ENCODE measurements at places on chromosomes 6 and 20. TPM values are rescaled to one million over a fixed set of nuclear protein-coding genes. Genes with fewer than 3 reads are reported as not detected.

Gene BAG2
- total RNA-seq, result 9.4 TPM

Gene CST4
- not detected for total RNA-seq

Gene ETV7
- total RNA-seq, result 14.4 TPM

Gene BPIFB3
- total RNA-seq, result not detected

Gene MMP24
- 1.7 TPM for total RNA-seq

Gene PPP1R3D
- total RNA-seq, result 8.7 TPM

Gene HCRTR2
- total RNA-seq, result not detected

Gene LAMA2
- 3.8 TPM for total RNA-seq

Gene RIPOR3
- total RNA-seq, result 1.9 TPM

Gene TUBB1
- total RNA-seq, result 0.17 TPM

- peak; percentile 99 for DNase-seq
These were observed 131.8 kb downstream of the TIAM2 start for GRCh38 chr6:155126727-155127439.

- no peak for DNase-seq
These were observed 4.8 kb downstream of the PGK2 start for GRCh38 chr6:49782293-49782692.

DNA sequence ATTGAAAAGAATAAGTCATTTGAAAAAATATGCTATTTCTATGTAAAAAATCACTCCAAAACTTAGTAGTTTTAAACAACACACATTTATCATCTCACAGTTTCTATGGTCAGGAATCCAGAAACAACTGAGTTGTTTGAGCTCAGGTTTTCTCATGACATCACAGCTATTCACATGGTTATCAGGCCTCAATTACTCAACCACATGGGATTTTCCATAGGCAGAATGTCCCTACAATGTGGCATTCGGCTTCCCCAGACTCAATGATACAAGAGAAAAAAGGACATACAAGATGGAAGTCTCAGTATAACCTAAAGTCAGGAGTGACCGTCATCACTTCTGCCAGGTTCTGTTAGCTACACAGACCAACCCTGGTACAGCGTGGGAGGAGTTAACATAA lies 3.4 kb upstream of the SLC35D3 start:
- DNase-seq, result no peak

DNA sequence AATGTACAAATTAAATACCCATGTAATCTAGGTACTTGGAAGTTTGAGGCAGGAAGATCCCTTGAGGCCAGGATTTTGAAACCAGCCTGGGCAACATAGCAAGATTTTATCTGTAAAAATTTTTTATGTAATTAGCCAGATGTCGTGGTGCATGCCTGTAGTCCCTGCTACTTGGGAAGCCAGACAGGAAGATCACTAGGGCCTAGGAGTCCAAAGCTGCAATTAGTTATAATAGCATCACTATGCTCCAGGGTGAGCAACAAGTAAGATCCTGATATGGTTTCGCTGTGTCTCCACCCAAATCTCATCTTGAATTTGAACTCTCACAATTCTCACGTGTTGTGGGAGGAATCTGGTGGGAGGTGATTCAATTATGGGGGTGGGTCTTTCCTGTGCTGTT lies 535.8 kb downstream of the TENT5A start:
- no peak for DNase-seq

- DNase-seq, result peak; percentile 27
These were observed 65.2 kb downstream of the STX11 start for GRCh38 chr6:144215402-144215931.

DNA sequence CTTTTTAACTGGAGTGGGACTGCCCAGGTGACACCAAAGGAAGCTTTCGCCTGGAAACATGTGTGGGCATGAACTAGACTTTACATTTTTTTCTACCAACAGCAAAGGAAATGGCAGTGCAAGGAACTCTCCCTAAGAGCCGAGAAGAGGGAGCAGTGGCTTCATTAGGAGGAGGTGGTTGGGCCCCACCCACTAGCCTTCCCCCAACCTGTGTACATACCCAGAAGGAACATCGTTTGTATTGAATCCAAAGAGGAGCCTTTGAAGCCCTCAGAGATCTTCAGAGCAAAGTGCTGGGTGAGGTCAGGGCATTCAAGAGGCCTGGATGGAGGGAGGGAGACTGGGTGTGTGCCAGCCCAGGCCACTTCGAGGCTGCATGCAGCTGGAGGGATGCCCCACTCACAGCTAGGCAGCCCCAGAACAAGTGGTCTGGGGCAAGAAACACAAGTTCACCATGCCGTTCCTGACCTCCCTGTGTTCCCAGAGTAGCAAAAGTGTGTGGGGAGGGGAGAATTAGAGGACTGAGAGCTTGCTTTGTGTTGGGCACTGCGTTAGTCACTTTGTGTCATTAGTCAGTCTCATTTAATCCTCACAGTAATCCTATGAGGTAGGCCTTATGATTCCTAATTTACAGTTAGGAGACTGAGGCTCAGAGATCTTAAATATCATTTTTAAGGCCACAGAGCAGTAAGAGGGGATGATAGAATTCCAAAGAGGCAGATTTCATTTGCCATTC lies 191.6 kb upstream of the SUPT3H start:
- peak; percentile 49 for DNase-seq

GRCh38 chr20:58976061-58976730 lies 4.9 kb upstream of the NELFCD start:
- peak; percentile 48 for DNase-seq

DNA sequence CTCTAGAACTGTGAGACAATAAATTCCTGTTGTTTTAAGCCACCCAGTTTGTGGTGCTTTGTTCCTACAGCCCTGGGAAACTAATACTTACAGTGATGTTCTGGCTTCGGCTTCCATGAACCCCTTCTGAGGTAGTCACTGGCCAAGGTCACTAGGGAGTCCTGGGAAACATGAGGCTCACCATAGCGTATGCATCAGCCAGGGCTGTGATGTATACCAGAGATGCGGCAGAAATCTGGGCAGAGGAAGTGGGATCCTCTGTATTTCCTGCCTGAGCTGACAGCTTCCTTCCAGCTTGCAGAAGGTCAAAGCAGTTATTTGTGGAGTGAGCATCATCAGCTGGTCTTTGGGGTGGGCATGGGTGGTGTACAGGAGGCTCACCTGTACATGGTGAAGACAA lies 27.9 kb downstream of the KAT14 start:
- DNase-seq, result no peak

- no peak for DNase-seq
These were observed 106.3 kb upstream of the CD93 start for GRCh38 chr20:23192469-23192868.

GRCh38 chr6:33088258-33088930 lies 12.6 kb downstream of the HLA-DPB1 start:
- DNase-seq, result peak; percentile 30

DNA sequence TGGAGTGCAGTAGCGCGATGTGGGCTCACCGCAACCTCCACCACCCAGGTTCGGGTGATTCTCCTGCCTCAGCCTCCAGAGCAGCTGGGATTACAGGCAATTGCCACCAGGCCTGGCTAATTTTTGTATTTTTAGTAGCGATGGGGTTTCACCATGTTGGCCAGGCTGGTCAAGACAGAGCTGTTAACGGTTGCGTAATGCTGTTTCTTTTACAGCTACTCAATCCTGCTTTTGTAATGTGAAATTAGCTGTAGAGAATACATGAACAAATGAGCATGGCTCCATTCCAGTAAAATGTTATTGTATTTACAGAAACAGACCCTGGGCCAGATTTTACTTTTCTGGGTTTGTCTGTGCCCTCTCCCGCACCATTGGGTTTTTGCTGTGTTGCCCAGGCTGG lies 1.9 kb downstream of the PNLDC1 start:
- no peak for DNase-seq

- no peak for DNase-seq
These were observed 462.8 kb downstream of the CDC5L start for GRCh38 chr6:44850312-44850711.

DNA sequence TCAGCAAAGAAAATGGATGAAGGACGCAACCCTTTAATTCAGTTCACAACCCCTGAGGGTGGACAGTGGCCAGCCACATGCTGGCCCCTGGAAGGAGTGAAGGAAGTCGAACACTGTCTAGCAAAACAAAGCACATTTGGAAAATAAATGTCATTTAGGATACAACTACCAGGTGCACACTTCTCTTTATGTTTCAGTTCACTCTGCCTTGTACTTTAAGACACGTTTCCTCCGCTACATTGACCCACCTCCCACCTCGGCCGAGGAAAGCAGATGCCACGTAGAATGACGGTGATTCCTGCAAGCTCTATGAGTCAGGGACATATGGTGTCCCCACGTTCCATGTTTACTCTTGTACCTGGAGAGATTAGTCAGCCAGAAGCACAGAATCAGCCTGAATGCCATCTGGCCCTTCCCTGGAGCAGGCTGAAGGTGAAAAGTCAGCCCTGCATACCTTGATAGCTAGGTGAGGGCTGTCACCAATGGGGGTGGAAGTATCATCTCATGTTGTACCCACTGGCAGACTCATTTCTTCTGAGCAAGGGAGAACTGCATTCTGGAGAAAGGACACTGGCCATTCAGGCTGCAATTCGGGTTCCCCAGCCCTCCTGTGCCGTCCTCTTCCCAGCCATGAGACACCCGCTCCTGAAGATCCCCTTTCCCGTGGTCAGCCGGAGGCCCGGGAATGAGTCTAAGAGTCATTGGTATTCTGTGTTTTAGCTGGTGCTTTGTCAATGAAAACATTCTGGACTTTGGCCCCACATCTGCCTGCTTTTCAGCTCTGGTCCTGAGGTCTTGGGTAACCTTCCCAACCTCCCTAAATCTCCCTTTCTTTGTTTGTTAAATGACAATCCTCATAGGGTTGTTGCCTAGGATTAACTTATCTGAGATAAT lies 60.6 kb downstream of the FOXA2 start:
- DNase-seq, result no peak

DNA sequence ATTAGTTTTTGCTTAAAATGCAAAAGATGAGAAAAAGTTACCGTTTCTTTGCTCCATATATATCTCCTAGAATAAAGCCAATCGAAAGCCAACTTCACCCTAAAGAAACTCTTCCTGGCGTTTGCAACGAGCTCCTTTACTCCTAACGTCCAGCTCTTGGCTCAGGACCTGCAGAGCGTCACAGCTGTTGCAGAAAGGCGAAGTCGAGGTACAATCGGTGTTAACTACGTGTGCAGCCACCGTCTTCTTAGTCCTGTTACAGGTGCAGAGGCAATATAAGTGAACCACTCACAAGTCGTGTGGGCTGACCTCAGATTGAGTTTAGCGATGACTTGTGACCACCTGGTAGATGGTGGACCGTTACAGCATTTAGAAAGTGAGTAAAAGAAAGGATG lies 113.1 kb downstream of the TRIM27 start:
- no peak for DNase-seq

DNA sequence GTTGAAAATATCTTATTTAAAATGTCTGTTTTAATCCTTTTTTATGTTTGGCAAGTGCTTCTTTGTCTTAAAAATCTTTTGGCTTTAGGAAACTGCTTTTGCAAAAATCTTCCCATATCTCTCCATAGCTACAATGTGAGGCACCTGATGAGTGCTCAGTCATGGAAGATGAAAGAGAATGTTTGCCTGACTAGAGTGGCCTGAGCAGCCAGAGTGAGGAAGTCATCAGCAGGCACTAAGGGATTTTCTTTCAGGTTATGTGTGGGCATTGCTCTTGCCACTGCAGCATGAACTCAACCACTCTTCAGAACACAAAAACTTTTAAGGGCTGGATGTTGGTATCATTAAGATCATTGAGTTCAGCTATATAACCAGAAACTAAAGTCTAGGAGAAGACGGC lies 47.9 kb downstream of the AKIRIN2 start:
- no peak for DNase-seq

GRCh38 chr6:118996289-118996820 lies 61.4 kb upstream of the MCM9 start:
- no peak for DNase-seq

GRCh38 chr20:40782043-40782368 lies 93.0 kb upstream of the MAFB start:
- no peak for DNase-seq

GRCh38 chr6:13531956-13532355 lies 42.4 kb upstream of the SIRT5 start:
- DNase-seq, result no peak

DNA sequence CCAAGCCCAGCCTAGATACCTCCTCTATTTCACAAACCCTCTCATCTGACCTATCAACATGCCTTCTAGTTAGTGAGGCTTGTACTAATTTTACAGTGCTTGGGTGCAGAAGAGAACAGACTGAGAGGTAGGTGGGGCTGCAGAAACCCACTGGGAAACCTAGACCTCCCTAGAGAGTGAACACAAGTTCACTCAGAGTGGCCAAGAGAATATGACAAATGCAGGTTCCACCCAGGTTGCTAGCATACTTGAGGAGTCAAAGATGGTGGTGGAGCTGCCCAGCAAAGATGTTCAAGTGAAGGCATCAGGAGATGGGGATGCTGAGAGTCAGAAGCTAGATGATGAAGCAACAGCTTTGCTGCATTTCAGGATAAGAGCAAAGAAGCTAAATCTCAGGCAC lies 337.0 kb downstream of the PTPRT start:
- DNase-seq, result no peak

DNA sequence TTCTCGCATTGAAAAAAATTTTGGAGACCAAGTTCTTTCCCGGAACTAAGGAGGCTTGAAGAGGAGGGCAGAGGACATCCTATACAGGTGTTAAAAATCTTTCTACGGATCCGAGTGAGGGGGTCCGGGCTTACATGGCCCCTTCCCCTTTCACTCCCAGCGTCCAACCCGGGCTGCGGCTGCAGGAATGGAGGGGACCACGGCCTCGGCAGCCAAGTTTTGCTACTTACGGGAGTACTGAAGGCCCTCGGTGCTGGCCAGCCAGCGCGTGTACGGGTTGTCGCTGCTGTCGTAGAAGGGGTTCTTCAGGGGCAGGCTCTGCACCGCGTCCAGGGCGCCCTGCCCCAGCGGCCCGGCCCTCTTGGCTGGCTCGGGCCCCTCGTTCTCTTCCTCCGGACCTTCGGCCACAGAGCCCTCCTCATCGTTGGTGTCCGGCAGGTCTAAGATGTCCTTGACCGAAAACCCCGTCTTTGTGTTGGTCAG lies 642 bp downstream of the NKX2-2 start:
- peak; percentile 43 for DNase-seq

DNA sequence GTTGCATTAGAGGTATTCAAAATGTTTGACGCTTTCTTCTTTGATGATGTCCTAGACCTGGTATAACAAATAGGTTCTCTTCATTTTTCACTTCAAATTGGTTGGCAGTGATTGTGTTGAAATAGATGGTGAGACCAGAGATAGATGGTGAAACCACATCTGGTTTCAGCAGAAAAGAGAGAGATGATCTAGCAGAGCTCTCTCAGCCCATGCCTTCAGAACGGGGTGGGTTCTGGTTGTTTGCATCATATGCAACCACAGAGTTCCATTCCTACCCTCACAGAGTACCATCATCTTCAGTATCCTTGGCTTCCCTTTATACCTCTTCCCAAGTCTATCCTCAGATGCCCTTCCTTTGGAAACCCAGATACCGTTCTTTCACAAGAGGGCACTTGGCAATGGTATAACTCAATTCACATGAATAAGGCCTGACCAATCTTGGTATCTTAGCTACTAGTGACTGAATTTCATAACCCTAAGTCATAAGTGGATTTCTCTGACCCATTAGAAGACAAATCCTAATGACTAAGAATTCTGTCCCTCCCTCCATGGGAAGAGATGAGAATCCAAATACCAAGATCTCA lies 93.7 kb downstream of the UBE3D start:
- DNase-seq, result no peak

GRCh38 chr6:81169166-81169565 lies 583.3 kb downstream of the TENT5A start:
- DNase-seq, result peak; percentile 45

All from M059J (cell line).